Activated T-helper 2 cell treated with anti-CD3 and anti-CD28 coated beads, Interferon-gamma antibody, Interleukin-2, Interleukin-4, amounts not matched to agents 10 μg/mL and 5 μg/mL and 100 μg/mL, durations not matched to agents 14 hours and 24 hours and 36 hours (primary cell): ENCODE measurements at places on chromosomes 1 and 21. TPM values are rescaled to one million over a fixed set of nuclear protein-coding genes. Genes with fewer than 3 reads are reported as not detected.

DNA sequence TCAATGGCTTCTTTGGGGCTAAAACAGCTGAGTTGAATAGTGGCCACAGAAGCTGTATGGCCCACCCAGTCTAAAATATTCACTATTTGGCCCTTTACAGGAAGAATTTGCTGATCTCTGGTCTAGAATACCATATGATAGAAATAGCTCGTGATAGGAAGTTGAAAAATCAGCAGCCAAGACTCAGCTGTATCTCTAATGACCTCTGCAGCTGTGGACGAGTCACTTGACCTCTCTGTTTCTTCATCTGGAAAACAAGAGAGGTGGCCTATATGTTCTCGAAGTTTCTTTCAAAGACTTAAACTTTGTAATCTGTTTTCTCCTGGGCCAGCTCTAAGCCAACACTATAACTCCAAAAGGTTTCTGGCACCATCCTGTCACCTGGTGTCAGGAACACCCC lies 129.2 kb downstream of the ZBTB18 start:
- DNase-seq, result no peak
- H3K27ac ChIP-seq, result no peak overlapping the region
- H3K4me1 ChIP-seq, result no peaks in the 10 kb centered on the region
- no peak overlapping the region for H3K4me3 ChIP-seq
- no peaks in the 10 kb centered on the region for H3K36me3 ChIP-seq

TNFRSF18 gene
- total RNA-seq, result 219 and 231 TPM in 2 replicates

DNA sequence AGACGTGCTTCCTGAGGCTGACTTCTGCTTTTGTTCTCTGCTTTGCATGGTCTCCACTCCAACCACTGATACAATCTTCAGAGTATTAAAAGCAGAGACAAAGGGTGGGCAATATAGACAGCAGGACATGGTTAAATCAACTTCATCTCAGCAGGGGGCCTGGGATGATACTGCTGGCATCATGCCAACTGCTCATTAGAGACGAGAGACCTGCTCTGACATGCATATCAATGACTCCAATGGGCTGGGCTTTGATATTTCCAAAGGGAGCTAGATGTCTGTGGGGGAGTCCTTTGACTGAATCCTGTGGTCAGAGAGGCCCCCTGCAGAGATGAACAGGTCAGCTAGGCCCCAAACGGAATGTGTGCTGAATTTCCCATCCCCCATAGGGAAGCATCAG lies 106.6 kb downstream of the ACTL8 start:
- no peak overlapping the region for H3K4me3 ChIP-seq
- H3K27ac ChIP-seq, result no peak overlapping the region
- H3K36me3 ChIP-seq, result no peaks in the 10 kb centered on the region
- no peaks in the 10 kb centered on the region for H3K27me3 ChIP-seq
- no peak for DNase-seq

MTARC2 gene
- total RNA-seq, result not detected in 2 replicates

DNA sequence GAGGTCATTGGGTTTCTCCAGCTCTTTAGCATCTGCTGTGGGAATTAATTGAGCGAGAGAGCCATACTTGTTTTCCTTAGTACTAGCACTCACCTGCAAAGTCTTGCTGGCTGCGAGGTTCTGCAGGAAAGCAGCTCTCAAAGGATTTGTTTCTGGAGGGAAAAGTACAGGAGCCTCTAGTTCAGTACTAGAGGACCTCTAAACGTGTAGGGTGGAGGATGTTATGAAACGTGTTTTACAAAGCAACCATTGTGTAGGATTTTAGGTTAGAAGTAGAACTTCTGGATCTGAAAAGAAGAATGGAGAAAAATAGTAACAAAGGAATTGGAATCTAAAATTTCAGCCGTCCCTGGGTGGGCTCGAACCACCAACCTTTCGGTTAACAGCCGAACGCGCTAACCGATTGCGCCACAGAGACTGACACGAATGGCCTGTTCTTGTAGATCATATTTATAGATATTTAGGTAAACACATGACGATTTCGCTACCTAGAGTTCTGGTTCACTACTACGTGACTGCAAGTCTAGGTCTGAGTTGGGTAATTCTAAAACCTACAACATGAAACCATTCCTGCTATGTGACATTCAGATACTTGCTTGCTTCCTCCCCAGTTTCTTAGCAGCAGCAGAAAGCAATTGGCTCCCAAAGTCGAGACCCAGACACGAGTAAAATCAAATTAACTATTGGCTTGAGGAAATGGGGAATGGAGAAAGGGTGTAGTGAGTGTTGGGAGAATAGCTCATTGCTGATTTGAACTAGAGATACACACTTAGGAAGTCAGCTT lies 60.2 kb upstream of the CFAP126 start:
- H3K36me3 ChIP-seq, result no peaks in the 10 kb centered on the region
- peak; percentile 19 for DNase-seq
- H3K4me3 ChIP-seq, result peak overlapping the region; percentile 14

- peak overlapping the region; percentile 58 for H3K4me3 ChIP-seq
- H3K27me3 ChIP-seq, result no peaks in the 10 kb centered on the region
- peak overlapping the region; percentile 89 for H3K27ac ChIP-seq
- H3K4me1 ChIP-seq, result peaks cover 60% of the 10 kb centered on the region
- peaks cover 44% of the 10 kb centered on the region for H3K36me3 ChIP-seq
- DNase-seq, result peak; percentile 68
These were observed 86.6 kb upstream of the DPH5 start for GRCh38 chr1:101112051-101112780.

DNA sequence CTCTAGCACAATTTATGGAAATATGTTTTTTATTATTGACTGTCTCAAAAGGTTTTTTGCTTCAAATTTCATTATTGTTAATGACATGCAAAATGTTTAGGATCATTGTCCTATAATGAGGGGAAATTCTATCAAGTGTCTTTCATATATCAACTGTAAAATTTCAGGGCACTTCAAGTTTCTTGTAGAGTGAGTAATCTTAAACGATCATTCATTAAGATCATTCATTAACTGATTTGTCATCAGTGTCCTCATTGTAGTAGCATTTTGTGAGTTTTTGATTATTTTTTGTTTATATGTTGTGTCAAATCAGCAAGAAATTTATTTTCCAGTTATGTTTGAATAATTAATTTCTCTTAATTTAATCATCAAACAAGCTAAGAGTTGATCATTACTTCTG lies 111.8 kb upstream of the PRDX6 start:
- no peaks in the 10 kb centered on the region for H3K4me1 ChIP-seq
- no peaks in the 10 kb centered on the region for H3K36me3 ChIP-seq
- no peak overlapping the region for H3K27ac ChIP-seq

DNA sequence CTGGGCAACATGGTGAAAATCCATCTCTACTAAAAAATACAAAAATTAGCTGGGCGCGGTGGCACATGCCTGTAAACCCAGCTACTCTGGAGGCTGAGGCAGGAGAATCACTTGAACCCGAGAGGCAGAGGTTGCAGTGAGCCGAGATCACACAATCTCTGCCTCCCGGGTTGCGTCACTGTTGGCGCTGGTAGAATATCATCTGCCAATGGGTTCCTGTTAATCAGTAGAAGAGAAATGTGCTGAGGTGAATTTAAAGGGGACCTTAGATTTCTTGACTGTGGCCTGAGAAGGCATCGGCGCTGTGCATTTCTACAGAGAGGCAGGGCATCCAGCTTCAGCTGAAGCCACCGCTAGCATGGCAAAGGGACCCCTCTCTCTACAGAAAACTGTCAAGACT lies 68.0 kb downstream of the TGFB2 start:
- H3K27ac ChIP-seq, result no peak overlapping the region
- no peak overlapping the region for H3K4me3 ChIP-seq
- peaks cover 2% of the 10 kb centered on the region for H3K27me3 ChIP-seq
- H3K4me1 ChIP-seq, result no peaks in the 10 kb centered on the region

DNA sequence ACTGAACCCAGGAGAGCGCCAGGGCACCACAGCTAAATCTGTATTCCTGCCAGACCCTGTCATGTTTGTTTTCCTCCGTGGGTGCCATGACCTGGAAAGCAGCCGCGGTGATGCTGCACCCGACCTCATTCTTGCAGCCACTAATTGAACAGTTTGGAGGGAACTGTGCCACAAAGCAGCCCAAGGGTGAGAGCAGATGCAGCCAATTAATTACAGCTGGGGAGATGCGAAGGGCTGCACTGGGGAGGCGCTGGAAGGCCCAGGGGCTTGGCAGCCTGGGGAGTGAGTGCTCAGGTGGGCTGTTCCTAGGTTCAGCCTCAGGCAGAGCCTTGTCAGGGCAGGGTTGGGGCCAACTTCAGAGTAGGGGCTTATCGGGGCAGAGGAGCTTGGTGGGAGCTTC lies 158.4 kb upstream of the CD34 start:
- no peaks in the 10 kb centered on the region for H3K36me3 ChIP-seq
- no peak overlapping the region for H3K27ac ChIP-seq
- no peak for DNase-seq

GRCh38 chr1:218667781-218668516 lies 322.8 kb downstream of the TGFB2 start:
- DNase-seq, result no peak
- no peaks in the 10 kb centered on the region for H3K27me3 ChIP-seq
- no peak overlapping the region for H3K4me3 ChIP-seq

TMEM79 gene
- 6.8 and 7.8 TPM in 2 replicates for total RNA-seq

CD2 gene
- 284 and 304 TPM in 2 replicates for total RNA-seq

DNA sequence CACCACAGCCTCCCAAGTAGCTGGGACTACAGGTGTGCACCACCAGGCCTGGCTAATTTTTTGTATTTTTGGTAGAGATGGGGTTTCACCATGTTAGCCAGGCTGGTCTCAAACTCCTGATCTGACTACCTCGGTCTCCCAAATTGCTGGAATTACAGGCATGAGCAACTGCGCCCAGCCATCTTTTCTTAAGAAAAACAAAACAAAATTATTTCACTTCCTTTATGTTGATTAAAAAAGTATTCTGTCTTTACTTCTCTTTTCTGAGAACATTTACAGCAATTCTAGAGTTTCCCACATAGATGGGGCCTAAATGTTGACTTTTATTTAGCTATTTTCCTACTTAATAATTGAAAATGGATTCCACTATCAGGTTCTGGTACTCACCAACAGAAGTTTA lies 17.3 kb upstream of the TMEM183A start:
- H3K4me1 ChIP-seq, result peaks cover 2% of the 10 kb centered on the region
- H3K27me3 ChIP-seq, result peaks cover 27% of the 10 kb centered on the region
- H3K36me3 ChIP-seq, result no peaks in the 10 kb centered on the region
- no peak for DNase-seq
